ENCODE measurements at places on chromosomes 7 and 10.
A peak's percentile ranks its signal among the peaks of the same experiment; 100 is the strongest.

GRCh38 chr7:151137076-151137675 is 30.3 kb downstream of the GBX1 start:
- DNase-seq = no peak

- DNase-seq = no peak
These were observed 71.8 kb upstream of the SYPL1 start for GRCh38 chr7:106183952-106184351.

DNA sequence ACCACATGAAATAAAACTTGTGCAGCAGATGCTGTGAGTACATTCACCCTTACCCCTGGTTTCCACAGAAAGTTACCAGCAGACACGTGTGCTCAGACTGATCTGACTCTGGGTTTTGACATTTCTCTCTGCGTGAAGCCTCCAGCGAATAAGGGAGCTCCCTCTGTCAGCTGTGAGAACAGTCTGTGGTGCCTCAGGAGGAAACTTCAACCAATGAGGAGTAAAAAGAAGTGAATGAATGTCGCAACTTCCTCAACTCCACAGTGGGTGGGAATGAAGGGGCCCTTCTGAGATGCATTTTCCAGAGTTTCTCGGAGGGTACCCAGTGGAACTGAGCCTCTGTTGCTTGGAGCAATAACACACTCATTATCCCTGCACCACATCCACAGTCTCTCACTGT is 743.4 kb downstream of the TNS3 start:
- DNase-seq = no peak

DNA sequence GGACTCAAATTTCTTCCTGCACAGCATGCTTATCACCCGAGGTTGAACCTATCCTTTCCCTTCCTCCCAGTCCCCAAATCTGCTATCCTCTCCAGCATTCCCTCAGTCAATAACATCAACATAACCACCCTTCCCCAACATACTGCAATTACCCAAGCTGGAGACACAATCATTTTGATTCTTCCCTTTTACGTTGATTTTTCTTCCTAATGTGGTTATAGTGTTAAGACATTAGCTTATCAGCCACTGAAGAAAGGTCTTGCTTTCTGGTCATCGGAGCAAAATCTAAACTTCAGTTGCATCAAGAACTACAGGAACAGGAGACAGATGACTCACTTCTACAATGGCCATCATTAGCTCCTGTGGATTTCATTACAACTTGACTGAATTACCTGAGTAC is 3.5 kb upstream of the HBP1 start:
- DNase-seq = no peak

DNA sequence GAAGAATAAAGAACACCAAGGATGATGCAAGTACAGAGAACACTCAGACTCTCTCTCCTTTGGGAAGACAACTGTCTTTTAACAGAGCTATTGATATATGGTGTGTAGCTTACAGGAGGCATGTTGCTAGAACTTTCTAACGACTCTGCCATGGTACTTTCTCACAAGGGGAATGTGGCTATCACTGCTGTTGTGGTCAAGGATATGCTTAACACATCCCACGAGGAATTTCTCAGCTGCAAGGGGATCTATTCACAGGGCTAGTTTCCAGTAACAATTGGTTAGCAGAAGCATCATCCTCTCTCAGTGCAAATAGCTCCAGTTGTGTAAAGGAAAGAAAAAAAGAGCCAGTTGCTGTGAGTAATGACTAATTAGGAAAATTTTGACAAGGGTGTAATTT is 826.0 kb downstream of the SORCS1 start:
- DNase-seq = no peak

DNA sequence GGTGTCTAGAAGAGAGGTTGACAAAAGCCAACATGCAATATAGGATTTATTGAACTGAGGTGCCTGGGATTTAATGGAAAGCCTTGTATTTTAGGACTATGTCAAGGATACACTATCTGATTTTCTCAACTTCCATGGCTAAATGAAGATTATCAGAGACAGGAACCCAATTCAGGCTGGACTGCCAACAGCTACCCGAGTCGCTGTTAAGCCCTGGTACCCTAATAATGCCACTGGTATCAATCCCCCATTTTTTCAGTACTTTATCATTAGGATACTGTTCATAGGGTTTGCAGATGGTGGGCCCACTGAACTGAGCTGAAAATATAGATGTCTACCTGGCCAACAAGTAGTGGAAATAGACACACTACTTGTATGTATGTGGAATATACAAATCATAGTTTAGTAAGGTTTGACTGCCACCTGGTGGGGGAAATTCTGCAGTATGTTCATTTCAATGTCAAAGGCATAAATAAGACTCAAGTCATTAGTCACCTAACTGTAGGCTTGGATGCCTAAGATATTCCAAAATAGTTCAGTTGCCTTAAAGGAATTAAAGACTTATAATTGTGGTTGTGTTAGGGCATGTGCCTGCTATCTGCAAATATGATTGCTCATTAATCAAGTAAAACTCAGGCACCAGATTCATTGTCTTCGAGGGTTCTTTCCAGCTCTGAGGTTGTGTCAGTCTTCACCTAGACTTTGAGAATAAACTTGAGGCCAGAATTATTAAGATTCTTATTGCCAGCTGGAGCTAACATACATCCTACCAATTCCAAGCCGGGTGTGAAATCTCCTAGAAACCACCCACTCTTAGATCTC is 34.1 kb upstream of the NOBOX start:
- DNase-seq = peak; percentile 37

GRCh38 chr7:150649080-150649385 is 16.8 kb upstream of the GIMAP6 start:
- DNase-seq = no peak

GRCh38 chr7:44385434-44386138 is 60.2 kb upstream of the CAMK2B start:
- no peak for DNase-seq

DNA sequence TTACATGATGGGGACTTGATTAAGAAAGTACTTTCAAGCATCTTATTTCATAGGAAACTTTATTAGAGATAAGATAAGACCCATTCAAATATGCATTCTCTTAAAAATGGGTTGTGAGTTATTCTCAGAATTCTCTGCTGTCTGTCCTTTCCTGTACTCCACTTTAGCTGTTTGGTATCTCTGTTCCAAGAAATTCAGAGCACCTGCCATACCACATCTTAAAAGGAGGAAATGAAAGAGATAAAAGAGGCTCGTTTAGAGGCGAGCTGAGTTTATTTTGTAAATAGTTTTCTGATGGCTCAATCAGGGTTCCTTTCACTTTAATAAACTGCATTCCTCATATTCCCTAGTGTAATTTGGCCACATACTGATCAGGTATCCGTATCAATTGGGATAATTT is 87.2 kb downstream of the MDFIC start:
- DNase-seq = no peak

GRCh38 chr7:15647309-15647708 is 39.2 kb downstream of the MEOX2 start:
- no peak for DNase-seq

DNA sequence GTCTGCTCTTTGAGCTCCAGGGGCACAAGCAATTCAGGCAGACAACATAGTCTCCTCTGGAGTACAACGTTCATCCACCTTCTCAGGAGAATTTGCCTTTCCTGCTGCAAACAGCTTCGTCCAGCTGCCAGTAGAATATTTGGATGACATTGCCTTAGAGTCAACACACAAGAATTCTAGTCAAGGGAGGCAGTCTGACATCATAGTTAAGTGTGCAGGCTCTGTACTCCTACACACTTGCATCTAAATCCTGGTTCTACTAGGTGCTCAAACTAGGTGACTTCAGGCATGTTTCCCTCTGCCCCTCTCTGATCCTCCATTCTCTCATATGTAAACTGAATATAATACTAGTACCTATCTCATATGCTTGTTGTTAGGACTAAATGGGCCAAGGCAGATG is 314.8 kb downstream of the HPSE2 start:
- DNase-seq = no peak

GRCh38 chr7:123604739-123605138 is 3.1 kb downstream of the ASB15 start:
- DNase-seq = no peak

- no peak for DNase-seq
These were observed 94.8 kb downstream of the PRKG1 start for GRCh38 chr10:51169111-51169510.

Measured in stimulated activated CD4-positive, alpha-beta T cell treated with anti-CD3 and anti-CD28 coated beads, Interleukin-4, amount 100 ng/mL, for 48 hours (primary cell).